ENCODE measurements at places on chromosomes 2 and 18.

GRCh38 chr2:61785583-61785982 is 68.3 kb downstream of the FAM161A start:
- DNase-seq = no peak

- peak; percentile 47 for DNase-seq
Observed at GRCh38 chr2:80326214-80326613, 21.7 kb upstream of the LRRTM1 start.

GRCh38 chr2:241087420-241088268 is 14.4 kb downstream of the MTERF4 start:
- no peak for DNase-seq

- peak; percentile 88 for DNase-seq
Observed at GRCh38 chr2:55550368-55551102, 31.0 kb downstream of the CFAP36 start.

GRCh38 chr18:47680488-47680887 is 250.0 kb downstream of the SMAD2 start:
- DNase-seq = no peak

- peak; percentile 84 for DNase-seq
Observed at GRCh38 chr2:29063646-29064345, 10.5 kb downstream of the PCARE start.

GRCh38 chr18:76691800-76692199 is 130.6 kb upstream of the ZNF236 start:
- peak; percentile 52 for DNase-seq

DNA sequence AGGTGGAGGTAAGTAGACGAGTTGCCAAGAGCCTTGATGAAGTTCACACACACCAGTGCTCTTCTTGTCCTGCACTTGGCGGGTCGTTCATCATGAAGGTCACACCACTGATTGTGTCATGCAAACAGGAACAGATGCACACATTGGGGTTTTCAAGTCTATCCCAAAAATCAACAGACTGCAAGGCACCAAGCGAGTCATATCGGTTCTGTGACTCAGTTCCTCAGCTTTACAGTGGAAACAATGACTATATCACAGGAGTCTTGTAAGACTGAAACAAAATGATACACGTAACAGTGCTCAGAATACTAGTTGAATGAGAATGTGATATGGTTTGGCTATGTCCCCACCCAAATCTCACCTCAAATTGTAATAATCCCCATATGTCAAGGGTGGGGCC is 526.9 kb upstream of the ID2 start:
- DNase-seq = peak; percentile 89

DNA sequence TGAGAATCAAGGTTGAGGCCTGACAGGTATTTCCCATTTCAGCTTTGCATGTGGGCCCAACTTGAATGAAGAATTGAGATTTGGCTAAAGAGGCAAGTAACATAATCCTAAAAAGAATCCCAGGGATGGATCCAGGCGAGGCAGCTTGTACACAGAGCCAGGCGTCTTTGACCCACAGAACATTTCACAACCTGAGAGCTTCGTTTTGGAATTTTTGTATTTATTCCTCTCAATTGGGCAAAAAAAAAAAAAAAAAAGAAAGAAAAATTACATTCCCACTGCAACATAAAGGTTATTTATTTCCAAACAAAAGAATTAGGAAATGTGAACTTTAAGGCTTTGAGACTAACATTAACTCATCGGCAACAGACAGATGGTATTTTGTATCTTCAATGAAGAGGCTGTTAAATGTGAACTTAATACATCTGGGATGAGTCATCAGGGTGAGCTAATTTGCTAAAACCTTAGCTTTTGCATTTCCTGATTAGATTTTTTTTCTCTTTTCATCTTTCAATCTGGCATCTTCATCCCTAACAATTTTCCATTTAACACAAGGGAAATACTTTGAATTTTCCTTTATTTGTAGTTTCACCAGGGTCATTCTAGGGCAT is 478.5 kb upstream of the TNP1 start:
- peak; percentile 91 for DNase-seq

GRCh38 chr2:221527776-221528309 is 44.3 kb downstream of the EPHA4 start:
- no peak for DNase-seq

DNA sequence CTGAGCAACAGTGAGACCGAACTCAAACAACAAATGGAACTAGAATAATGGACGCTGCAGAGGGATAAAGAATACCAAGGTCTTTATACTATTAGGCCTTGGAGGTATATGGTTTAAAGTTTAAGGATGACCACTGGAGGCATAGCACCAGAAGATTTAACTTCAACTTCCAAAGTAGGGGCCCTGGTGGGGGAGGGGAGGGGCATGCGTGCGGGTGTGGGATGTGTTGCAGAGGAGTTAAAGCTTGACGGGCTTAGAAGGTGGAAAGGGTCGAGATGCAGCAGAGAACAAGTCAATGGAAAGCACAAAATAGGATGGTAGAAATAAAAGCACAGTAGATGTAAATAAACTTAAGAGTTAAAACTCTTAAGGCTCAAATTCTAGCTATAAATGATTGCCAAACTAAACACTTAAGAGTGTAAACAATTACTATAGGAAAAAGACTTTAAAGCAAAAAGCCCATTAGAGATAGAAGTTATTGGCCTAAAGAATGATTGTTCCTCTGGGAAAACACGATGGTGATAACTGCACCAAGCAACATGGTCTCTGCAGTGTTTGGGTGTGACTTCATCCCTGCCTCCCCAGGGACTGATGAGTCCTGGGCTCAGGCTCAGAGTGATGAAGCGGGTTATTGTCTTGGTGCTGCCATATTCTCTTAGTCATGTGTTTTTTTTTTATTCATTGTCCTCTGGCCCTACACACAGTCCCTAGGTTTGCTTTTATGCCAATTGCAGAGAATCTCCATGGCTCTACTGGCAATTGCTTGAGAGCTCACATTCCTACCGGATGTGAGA is 13.0 kb downstream of the RRM2 start:
- DNase-seq = peak; percentile 85

GRCh38 chr18:8625461-8626092 is 16.3 kb downstream of the RAB12 start:
- DNase-seq = no peak

DNA sequence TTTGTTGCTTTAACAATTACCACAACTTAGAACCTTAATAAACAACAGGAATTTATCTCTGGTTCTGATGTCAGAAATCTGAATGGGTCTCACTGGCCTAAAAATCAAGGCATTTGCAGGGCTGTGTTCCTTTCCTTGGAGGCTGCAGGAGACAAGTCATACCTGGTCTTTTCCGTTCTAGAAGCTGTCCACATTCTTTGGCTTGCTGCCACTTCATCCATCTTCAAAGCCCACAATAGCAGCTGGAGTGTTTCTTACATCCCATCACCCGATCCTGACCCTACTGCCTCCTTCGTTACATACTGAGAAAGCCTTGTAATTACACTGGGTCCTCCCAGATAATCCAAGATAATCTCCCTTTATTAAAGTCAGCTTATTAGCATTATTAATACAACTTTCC is 18.1 kb downstream of the NETO1 start:
- DNase-seq = no peak

- DNase-seq = no peak
Observed at GRCh38 chr2:166238176-166238575, 110.4 kb upstream of the SCN1A start.

DNA sequence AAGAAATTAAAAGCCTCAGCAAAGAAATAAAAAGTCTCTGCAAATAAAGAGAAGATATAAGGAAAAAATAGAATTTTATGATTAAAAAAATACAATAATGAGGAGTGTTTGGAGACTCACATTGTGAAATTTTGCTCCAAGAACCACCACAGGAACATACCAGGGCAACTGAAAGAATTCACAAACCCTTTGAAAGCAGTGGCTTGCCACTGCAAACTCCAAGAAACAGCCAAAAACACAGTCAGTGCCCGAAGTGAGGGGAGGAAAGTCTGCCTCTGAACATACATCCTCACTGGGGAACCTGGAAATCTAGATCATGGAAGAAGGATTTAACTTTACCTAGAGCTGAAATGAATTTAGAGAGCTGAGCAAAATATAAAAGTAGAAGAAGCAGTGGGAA is 33.1 kb downstream of the EVA1A start:
- DNase-seq = no peak

GRCh38 chr2:98036349-98037000 is 40.7 kb upstream of the TMEM131 start:
- DNase-seq = no peak

GRCh38 chr2:127159543-127159942 is 52.6 kb upstream of the BIN1 start:
- no peak for DNase-seq

DNA sequence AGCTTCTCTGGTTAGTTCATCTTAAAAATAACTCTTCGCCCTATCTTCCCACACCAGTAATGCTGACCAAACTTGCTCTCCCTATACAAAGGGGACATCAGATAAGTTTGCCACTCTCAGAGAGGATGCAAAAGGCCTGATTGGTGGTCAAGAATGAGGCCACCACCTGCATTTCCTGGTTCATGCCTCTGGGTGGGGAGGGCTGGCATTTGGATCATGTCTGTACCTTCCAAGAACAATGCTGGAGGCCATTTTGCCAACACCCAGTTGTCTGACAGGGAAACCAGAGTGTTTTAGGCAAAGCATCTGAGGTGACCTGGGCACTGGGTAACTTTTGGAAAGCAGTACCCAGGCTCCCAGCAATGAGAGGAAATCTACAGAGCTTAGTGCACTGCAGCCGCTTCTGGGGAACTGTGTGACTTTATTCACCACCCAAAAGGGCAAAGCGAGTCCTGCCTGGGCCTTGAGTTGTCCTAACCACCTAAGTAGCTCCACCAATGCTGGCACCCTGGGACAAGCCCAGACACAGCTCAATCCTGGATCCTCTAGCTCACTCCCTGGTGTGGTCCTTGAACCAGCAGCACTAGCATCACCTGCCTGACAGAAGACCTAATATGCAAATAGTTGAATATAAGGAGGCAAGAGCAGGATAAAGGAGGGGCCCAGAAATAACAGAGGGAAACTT is 35.1 kb downstream of the CAPN13 start:
- no peak for DNase-seq

DNA sequence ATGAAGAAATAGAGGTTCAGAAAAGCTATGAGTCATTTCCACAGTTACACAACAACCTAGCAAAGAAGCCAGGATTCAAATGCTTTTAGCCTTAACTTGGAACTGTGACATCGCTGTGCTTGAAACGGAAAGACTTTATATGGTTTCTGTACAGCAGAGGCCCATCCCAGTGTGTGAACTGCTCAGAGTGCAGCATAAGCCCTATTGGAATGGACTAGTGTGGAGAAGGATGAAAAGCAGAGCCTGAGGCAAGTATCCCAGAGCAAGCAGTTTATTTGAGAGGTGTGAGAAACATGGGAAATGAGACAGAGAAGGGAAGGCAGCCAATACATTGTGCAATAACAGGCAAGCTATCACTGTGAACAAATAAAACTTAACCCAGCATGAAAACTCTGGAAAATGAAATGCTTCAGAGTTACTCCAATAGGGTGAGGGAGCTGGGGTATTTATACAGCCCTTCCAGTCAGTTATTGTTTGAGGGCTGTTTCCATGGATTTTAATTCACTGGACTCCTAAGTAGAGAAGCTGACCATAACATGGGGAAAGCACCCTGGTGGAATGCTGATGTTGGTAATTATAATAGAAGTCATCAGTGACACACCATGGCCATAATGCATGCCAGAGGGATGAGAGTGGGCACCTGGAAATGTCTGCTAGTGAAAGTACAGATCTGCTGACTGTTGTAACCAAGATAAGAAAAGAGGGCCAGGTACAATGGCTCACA is 254.0 kb upstream of the POU3F3 start:
- DNase-seq = peak; percentile 38

GRCh38 chr2:231900486-231900942 is 25.7 kb downstream of the NPPC start:
- DNase-seq = peak; percentile 49

GRCh38 chr2:159128191-159128590 is 158.3 kb downstream of the WDSUB1 start:
- peak; percentile 23 for DNase-seq

- DNase-seq = no peak
Observed at GRCh38 chr18:56901919-56902318, 245.0 kb upstream of the BOD1L2 start.

DNA sequence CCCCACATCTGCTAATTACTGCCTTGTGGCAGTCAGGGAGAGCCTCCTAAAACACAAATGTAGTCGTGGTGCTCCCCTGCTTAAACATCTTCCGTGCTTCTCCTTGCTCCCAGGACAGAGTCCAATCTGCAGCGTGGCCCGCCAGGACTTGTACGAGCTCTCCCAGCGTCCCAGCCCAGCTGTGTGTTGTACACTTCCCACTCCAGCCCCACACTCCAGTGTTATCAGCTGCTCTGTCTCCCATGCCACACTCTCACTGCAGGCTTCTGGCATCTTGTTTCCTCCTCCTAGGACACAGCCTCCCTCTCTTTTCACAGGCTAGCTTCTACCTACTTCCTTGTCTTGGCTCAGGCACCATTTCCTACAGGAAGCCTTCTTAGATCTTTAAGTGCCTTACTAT is 199.4 kb downstream of the ALPK2 start:
- DNase-seq = no peak

DNA sequence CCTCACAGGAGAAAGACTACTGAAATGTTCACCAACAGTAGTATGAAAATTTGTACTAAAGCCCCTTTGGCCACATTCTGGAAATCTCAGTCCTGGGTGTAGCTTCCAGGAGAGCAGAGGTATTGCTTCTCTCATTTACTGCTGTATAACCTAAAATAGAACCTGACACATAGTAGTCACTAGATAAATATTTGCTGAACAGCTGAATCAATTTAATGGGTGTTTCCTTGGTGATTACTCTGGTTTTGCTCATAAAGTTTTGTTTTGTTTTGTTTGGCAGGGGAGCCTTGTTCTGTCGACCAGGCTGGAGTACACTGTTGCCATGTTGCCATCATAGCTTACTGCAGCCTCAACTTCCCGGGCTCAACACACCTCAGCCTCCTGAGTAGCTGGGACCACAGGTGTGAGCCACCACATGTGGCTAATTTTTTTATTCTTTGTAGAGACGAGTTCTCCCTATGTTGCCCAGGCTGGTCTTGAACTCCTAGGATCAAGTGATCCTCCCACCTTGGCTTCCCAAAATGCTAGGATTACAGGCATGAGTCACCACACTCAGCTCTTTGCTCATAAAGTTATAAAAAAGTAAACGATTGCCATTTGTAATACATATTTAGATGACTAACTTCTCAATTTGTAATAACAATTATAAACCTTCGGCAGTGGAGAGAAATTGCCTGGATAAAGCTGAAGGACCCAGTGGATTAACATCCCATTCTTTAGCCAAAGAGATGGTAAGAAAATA is 11.5 kb upstream of the PARD3B start:
- DNase-seq = peak; percentile 23

DNA sequence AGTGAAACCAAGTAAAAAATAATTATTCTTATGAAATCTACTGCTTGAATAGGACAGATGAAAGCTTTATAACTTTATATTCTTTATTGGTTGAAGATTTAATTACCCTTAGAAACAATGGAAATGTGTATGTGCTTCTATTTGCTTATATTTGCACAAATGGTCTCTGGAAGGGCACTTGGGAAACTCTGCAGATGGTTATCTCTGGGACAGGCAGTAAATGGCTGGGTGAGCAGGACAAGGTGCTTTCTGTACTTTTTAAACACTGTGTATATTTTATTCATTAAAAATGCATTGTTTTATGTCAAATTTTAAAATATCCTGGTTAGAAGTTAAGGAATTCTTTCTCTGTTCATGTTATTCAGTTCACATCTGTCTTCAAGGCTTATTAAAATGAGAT is 131.1 kb downstream of the LRRTM4 start:
- no peak for DNase-seq
